HTR-8/SVneo (cell line): ENCODE measurements at places on chromosomes 7 and 10.

DNA sequence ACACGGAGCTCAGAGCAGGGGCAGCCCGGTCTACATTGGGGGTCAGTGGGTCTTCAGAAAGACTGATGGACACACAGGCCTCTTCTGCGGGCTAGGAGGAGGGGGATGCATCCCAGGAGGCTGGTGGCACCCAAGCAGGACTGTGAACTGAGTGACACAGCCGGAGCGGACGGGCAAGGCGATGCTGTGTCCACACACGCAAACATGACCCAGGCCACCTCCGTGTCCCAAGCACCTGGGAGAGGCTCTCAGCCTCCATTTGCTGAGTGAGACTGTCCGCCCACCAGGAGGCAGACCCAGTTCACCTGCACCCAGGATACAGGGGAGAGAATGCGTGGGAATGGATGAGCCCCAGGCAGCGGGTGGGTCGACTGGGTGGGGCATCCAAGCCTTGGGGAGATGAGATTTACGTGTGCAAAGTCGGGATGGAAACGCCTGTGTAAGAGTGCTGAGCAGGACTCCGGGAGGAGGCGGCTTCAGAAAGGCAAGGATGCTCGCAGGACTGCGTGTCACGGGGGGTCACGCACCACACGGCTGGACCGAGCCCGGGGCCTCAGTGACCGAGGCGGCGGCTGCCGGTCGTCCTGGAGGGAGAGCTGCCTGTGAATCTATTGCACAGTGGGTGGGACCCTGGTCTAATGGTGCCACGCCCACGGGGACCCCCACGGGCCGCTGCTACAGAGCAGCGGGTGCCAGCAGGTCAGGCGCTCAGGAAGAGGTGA, 262.8 kb downstream of the ADARB2 start:
- no peak for DNase-seq

DNA sequence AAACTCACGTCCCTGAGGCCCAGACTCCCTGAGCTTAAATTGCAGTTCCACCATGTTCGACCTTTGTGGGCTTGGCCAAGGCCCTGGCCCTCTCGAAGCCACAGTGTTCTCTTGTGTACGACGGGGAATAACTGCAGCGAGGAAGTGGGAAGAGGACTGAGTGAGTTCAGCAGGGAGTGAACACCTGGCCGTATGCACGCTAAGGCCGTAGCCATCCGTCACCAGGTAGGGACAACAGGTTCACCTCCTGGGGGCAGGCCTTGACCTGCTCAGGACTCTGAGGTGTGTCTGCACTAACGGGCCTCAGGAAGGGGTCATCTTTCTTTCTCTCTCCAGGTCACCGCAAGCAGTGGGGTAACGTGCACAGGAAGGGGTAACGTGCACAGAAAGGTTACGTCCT, 67.2 kb upstream of the CTBP2 start:
- no peak for DNase-seq

DNA sequence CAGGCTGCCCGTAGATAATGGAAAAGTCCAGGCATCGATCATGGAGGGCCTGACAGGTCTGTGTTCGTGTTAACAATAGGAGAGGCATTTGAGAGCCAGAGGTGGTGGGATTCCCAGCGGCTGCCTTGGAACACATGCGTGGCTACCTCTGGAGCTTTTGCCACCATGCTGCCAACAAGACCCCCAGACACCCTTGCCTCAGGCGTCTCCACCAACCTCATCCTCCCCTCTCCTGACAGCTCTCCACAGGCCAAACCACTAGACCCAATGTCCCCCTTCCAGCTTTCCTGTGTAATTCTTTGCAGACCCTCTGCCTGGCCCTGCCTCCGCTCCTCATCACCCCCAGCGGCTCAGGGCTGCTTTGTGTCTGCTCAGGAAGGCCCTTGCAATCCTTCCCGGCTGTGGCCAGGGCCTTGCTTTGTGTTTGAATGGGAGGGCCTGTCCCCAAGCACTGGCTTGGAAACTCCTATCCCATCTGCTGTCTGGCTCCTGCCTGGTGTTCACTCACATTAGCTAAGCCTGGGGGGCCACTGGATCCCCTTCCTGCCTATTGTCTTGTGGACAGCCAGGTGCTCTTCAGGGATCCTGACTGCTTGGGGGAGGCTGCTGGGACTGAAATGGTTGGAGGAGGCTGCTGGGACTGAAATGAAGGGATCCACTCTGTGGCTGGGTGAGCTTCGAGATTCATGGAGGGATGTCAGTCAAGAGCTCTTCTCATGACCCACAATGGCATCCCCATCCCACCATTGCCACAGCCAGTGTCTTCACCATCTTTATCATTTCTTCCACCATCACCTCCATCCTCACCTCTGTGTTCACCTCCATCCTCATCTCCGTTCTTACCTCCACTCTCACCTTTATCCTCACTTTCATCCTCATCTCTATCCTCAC, 60.8 kb upstream of the ELN start:
- no peak for DNase-seq

- DNase-seq, result no peak
These were observed 9.6 kb upstream of the TRIM8 start for GRCh38 chr10:102634686-102635085.

DNA sequence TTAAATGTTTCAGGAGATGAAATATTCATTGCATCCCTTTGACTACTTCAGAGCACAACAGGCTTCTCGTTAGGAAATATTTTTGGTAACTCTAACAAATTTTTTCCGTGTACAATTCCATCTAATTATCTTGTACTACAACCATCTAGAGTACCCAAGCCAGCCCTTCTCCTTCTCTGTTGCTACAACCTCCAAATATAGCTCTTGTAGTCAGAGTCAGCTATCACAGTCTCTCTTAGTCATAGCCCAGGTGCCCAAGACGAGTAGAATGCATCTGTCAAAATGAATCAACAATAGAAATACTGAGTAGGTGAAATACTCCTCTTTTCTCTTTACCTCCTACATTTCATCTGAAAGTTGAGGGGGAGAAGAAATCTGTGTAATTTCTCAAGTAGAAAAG, 74.0 kb downstream of the INHBA start:
- DNase-seq, result no peak
